Immature natural killer cell (primary cell): ENCODE measurements at places on chromosomes 11 and 22.
A peak's percentile ranks its signal among the peaks of the same experiment; 100 is the strongest.

- peak overlapping the region; percentile 87 for H3K27ac ChIP-seq
- H3K4me1 ChIP-seq, result peaks cover 15% of the 10 kb centered on the region
- no peak for DNase-seq
- no peak overlapping the region for H3K4me3 ChIP-seq
- H3K36me3 ChIP-seq, result no peaks in the 10 kb centered on the region
These were observed 18.5 kb downstream of the CLDN5 start for GRCh38 chr22:19505735-19506126.

- peaks cover 10% of the 10 kb centered on the region for H3K4me1 ChIP-seq
- H3K36me3 ChIP-seq, result no peaks in the 10 kb centered on the region
- H3K4me3 ChIP-seq, result no peak overlapping the region
- DNase-seq, result no peak
These were observed 16.1 kb downstream of the MGAT3 start for GRCh38 chr22:39472570-39473556.

DNA sequence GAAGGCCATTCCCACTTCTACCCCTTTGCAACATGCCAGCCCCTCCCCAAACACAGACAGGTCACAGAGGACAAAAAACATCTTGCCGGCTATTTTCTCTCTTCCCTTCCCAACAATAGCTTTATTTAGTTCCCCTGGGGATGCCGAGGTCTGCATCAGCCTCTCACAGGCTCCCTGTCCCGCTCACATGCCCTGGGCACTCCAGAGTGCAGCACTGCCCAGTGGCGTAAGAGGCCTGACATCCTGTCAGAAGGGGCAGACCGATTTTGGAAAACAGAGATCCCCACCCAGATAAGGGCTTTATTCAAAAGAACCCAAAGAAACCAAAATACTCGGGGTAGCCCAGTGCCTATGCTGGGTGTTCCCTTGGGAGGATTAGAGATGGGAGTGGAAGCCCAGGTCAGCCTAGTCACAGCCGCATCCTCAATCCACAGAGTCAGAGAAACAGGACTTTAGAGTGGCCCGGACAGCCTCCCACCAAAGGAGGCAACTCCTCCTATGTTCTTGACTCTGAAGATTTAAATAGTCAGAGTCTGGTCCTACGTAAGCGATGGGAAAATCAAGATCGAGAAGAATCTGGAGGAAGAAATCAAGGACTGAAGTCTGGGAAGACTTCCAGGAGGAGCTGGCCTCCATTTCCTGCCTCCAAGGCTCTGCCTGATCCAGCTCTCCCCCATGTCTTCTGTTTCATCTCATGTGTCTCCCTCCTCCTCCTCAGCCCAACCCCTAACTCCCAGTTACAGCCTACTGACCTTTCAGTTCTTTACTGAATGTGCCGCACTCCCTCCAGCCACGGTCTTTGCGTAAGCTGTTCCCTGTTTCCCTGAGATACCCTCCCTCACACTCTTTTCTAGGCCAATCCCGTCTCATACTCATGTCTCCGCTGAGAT lies 129.3 kb downstream of the FBXO7 start:
- peaks cover 2% of the 10 kb centered on the region for H3K27me3 ChIP-seq
- H3K4me3 ChIP-seq, result no peak overlapping the region
- DNase-seq, result no peak
- H3K4me1 ChIP-seq, result no peaks in the 10 kb centered on the region
- H3K27ac ChIP-seq, result no peak overlapping the region

DNA sequence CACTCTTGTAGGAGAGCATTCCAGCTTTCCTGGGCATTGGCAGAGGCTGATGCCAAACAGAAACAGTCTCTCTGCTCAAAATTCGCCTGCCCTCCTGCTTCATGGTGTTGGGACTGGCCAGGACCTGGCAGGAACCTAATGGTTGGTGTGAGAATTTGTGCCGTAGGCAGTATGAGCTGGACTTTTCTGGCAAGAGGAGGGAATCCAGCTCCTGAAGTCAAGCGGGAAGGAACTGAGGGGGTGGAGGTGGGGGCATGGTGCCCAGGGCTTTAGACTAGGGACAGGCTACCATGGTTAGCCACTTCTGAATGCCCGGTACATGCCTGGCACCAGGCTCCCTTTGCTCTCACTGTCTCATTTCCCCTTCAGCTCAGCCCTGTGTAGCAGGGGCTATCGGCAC lies 6.9 kb upstream of the TOMM22 start:
- peaks cover 11% of the 10 kb centered on the region for H3K36me3 ChIP-seq
- no peak overlapping the region for H3K4me3 ChIP-seq
- no peak overlapping the region for H3K27ac ChIP-seq
- no peak for DNase-seq
- no peaks in the 10 kb centered on the region for H3K4me1 ChIP-seq
- H3K27me3 ChIP-seq, result peaks cover 1% of the 10 kb centered on the region

DNA sequence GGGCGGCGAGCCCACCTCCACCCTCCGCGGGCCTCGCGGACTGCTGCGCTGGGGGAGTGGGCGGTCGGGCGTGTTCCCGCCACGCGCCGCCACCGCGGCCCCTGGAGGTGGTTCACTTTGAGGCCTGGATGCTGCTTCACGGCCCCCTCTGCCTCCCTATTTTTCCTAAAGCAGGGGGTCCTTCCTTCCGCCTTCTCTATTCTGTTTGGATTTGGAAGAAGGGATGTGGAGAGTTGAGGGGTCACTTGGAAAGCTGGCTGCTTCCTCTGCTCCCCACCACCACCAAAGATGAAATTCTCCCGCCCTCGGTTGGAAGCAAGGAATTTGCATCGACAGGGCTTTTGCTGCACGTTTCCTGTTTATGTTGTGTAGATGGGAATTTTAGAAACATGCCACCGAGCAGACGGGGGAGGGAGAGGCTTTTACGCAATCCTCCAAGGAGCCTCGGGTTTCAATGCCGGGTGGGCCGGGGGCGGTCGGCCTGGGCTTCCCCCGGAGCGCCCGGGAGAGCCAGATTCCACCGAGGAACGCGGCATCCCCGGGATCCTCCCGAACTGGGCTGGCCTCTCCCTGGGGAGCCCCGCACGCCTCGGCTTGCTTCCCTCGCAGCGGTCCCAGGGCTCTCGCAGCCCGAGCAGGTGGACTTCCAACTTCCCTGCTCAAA lies 403 bp upstream of the SBF2 start:
- H3K36me3 ChIP-seq, result no peaks in the 10 kb centered on the region
- H3K27ac ChIP-seq, result no peak overlapping the region
- DNase-seq, result no peak
- peak overlapping the region; percentile 93 for H3K4me3 ChIP-seq
- H3K4me1 ChIP-seq, result peaks cover 35% of the 10 kb centered on the region

DNA sequence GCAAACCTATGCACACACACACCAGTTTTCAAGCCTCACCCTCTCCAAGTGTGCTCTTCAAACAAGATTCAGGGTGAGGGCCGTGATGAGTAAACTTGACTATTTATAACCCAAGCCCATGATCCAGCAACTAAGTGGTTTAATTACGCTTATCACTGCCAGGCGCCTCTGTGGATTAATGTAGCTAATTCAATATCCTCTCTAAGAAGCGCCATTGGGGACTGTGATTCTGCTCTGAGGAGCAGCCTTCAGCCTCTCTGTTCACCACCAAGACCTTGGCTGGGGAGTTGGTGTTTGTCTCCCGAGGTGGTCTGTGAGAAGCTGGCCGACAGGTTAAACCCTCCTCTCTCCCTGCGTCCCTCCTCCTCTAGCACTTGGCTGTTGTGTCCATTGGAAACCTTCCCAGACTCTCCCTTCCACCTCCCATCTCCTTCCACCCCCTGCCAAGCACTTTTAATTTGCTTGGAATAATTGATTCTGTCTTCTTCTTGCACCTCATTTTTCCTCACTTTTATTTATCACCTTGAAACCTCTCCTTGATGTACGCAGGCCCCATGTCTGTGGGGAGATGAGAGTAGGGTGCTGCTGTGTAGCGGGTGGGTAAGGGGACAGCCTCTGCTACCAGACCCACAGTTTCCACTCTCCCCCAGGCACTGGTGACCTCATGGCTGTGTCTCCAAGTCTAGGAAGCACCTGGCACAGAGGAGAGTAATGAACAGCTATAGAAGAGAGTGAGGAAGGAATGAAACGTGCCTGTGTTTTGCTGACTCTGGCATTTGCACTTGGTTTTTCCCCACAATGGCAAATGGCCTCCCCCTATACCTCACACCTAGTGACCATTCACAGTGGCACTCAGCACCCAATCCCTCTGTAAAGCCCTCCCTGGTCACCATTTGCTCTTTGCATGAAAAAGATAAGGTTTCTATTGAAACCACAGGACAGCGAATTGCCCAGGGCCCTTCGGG lies 236.6 kb downstream of the GRIK4 start:
- peaks cover 5% of the 10 kb centered on the region for H3K27me3 ChIP-seq
- no peak overlapping the region for H3K4me3 ChIP-seq
- H3K4me1 ChIP-seq, result no peaks in the 10 kb centered on the region
- H3K27ac ChIP-seq, result no peak overlapping the region

DNA sequence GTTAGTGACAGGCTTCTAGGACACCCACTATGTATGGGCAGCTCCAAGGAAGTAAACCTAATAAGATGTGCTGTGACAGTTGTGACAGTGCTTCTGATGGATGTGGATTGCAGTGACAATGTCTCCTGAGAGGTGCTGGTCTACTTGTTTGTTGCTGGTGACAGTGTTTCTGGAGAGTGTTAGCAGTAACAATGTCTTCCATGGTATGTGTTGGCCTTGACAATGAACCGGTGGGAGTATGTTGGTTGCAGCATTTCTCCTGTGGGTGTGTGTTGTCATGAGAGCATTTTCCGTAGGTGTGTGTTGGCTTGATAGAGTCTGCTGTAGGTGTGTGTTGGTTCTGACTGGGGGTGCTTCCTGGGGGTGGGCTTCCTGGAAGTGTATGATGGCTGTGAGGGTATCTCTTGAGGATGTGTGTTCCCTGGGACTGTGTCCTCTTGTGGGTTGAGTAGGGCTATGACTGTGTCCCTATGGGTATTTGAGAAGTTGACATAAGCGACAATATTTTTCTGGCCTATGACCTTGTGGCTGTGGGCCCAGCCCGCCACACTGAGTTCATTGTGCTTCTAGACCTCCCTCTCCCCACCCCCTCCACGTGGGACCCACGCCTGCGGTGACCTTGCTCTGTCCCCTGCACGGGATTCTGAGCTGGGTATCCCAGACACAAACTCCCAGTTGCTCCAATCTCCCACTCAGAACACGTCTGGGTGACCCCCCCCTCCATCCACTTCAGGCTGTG lies 1.2 kb downstream of the DCHS1 start:
- no peak overlapping the region for H3K4me3 ChIP-seq
- peaks cover 2% of the 10 kb centered on the region for H3K27me3 ChIP-seq
- no peak for DNase-seq
- H3K36me3 ChIP-seq, result no peaks in the 10 kb centered on the region

- peaks cover 10% of the 10 kb centered on the region for H3K4me1 ChIP-seq
- DNase-seq, result no peak
- H3K27ac ChIP-seq, result no peak overlapping the region
These were observed 2.4 kb upstream of the UVRAG start for GRCh38 chr11:75812542-75813040.

DNA sequence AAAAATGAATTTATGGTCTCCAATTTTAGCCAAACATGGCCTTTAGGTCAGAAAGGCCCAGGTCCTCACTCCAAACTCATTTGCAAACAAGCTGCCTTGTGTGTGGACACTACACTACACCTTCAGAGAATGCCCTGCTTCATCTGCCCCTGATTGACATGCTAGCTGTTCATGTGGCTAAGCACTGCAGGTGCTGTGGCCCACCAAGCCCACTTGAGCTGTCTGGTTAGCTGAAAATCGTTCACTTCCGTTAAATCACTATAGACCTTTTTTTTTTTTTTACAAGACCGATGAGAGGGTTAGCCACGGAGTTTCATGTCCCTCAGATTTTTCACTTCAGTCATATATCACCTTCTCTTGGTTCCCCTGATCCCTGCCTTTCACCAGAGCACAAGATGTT lies 39.3 kb downstream of the NF2 start:
- H3K36me3 ChIP-seq, result peaks cover 19% of the 10 kb centered on the region
- H3K27ac ChIP-seq, result peak overlapping the region; percentile 45
- H3K4me1 ChIP-seq, result peaks cover 28% of the 10 kb centered on the region
- no peak overlapping the region for H3K4me3 ChIP-seq
- DNase-seq, result no peak
- H3K27me3 ChIP-seq, result no peaks in the 10 kb centered on the region

GRCh38 chr22:44936201-44936600 lies 73.6 kb downstream of the PHF21B start:
- no peaks in the 10 kb centered on the region for H3K36me3 ChIP-seq
- DNase-seq, result no peak
- no peaks in the 10 kb centered on the region for H3K4me1 ChIP-seq
- no peak overlapping the region for H3K4me3 ChIP-seq
- H3K27me3 ChIP-seq, result peaks cover 3% of the 10 kb centered on the region
- H3K27ac ChIP-seq, result no peak overlapping the region

GRCh38 chr11:12845739-12846358 lies 163.3 kb upstream of the RASSF10 start:
- H3K27ac ChIP-seq, result no peak overlapping the region
- H3K36me3 ChIP-seq, result no peaks in the 10 kb centered on the region
- no peak for DNase-seq
- peaks cover 3% of the 10 kb centered on the region for H3K4me1 ChIP-seq
- no peaks in the 10 kb centered on the region for H3K27me3 ChIP-seq

DNA sequence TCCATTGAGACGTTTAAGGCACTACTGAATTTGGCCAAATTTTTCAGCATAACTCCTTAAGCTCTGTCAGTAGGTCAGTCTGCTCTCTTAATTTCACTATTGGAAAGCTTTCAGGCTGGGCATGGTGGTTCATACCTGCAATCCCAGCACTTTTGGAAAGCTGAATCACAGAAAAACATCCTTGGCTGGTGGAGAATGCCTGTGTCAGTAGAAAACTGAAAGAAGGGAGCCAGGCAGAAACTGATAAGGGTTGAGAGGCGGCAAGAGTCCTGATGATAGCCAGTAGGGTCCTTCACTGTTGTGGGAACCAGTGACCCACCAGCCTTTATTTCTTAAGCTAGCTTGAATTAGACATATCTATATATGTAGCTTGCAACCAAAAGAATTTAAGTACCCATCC lies 22.6 kb downstream of the NEU3 start:
- peaks cover 33% of the 10 kb centered on the region for H3K36me3 ChIP-seq
- no peak overlapping the region for H3K27ac ChIP-seq
- no peak for DNase-seq
- H3K4me1 ChIP-seq, result no peaks in the 10 kb centered on the region

DNA sequence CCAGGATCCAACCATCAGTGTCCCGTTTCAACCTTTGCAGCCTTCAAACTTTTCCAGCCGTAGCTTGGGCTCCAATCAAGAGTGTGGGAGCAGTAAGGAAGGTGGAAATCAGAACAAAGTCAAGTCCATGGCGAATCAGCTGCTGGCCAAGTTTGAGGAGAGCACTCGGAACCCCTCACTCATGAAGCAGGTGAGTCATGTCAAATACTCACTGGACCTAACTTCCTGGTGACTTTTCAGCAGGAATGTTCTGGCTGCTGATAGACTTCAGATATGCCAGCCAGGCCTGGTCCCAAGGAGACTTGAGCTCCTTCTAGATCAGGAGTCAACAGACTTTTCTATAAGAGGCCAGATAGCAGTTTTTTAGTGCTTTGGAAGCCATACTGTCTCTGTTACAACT lies 129.0 kb downstream of the MICAL2 start:
- peaks cover 28% of the 10 kb centered on the region for H3K4me1 ChIP-seq
- H3K36me3 ChIP-seq, result peaks cover 25% of the 10 kb centered on the region
- no peak overlapping the region for H3K4me3 ChIP-seq
- H3K27ac ChIP-seq, result no peak overlapping the region
- DNase-seq, result no peak
- peaks cover 11% of the 10 kb centered on the region for H3K27me3 ChIP-seq

- DNase-seq, result no peak
- peaks cover under 1% of the 10 kb centered on the region for H3K36me3 ChIP-seq
- H3K4me1 ChIP-seq, result peaks cover 83% of the 10 kb centered on the region
- H3K4me3 ChIP-seq, result no peak overlapping the region
- peak overlapping the region; percentile 63 for H3K27ac ChIP-seq
These were observed 22.8 kb downstream of the NPAT start for GRCh38 chr11:108199446-108200321.
